Motor neuron (in vitro differentiated cells): ENCODE measurements at places on chromosomes 12 and 14.

GRCh38 chr14:97458255-97458654 is 661.1 kb downstream of the VRK1 start:
- ATAC-seq, result peak; percentile 53

DNA sequence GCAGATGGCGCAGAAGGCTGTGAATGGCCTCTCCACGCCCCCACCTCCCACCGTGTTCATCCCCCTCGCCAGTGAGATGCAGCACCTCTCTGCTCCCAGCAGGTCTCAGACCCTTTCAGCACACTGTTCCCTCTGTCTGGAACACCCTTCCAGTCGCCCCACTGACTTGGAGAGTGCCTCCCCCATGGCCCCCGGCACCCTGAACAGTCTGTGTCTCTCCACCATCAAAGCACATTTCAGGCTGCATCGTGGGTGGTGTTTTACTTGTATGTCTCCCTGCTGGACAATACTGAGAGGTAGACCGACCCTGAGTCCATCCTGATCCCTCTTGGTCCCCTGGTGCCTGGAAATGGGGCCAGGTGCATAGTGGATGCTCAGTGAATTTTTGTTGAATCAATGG is 34.9 kb downstream of the CACNA2D4 start:
- no peak for ATAC-seq

GRCh38 chr14:64080452-64080851 is 213.7 kb downstream of the ESR2 start:
- no peak for ATAC-seq

DNA sequence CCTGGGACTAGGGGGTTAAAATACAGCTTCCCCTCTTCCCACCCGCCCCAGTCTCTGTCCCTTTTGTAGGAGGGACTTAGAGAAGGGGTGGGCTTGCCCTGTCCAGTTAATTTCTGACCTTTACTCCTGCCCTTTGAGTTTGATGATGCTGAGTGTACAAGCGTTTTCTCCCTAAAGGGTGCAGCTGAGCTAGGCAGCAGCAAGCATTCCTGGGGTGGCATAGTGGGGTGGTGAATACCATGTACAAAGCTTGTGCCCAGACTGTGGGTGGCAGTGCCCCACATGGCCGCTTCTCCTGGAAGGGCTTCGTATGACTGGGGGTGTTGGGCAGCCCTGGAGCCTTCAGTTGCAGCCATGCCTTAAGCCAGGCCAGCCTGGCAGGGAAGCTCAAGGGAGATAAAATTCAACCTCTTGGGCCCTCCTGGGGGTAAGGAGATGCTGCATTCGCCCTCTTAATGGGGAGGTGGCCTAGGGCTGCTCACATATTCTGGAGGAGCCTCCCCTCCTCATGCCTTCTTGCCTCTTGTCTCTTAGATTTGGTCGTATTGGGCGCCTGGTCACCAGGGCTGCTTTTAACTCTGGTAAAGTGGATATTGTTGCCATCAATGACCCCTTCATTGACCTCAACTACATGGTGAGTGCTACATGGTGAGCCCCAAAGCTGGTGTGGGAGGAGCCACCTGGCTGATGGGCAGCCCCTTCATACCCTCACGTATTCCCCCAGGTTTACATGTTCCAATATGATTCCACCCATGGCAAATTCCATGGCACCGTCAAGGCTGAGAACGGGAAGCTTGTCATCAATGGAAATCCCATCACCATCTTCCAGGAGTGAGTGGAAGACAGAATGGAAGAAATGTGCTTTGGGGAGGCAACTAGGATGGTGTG is 1.9 kb downstream of the GAPDH start:
- no peak for ATAC-seq

GRCh38 chr14:54425068-54425467 is 16.1 kb downstream of the CNIH1 start:
- ATAC-seq, result no peak

DNA sequence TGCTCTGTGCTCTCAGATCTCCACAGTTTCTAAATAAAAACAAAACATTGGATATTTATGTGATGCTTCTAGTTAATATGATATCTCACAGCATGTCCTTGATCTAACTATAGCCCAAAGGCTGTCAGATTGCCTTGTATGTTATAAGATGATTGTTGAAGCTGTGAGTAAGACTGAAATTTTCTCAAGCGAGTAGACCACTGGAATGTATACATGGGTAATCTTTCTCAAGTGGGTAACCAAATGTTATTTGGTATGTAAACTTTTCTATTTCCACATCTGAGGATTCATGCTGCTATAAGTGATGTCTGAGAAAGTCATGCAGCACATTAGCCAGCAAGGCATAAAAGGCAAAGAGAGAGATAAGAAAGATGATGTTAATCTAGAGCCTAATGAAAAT is 886.7 kb downstream of the NRXN3 start:
- no peak for ATAC-seq

DNA sequence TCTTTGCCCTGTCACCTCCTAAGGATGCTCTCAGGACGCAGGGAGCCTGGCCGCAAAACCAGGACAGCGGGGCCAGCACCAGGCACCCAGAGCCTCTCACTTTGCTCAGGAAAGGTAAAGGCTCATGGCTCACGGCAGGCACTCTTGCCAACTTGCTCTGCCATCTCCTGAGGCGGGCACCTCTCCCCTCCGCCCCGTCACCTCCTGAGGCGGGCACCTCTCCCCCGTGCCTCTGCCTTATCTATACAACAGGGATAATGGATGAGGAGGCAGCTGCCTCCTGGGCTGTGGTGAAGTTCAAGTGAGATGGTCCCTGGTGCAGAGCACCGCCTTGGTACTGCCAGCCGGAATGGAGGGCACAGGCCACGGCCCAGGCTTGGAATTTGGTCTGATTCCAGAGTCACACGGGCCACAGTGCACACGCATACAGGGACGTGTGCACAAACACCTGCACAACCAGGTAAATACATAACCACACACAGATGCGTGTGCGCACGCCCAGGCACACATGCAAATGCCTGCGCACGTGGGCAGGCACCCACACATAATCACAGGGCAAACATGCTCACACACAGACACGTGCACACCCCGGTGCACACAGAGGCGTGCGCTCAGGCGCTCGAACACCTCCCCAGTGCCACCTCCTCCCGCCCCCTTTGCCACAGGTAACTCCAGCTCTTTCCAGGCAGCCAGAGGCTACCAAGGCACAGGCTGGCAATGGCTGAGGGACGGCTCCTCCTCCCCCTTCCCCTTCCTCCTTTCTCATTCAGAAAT is 11.6 kb downstream of the DEGS2 start:
- ATAC-seq, result no peak

DNA sequence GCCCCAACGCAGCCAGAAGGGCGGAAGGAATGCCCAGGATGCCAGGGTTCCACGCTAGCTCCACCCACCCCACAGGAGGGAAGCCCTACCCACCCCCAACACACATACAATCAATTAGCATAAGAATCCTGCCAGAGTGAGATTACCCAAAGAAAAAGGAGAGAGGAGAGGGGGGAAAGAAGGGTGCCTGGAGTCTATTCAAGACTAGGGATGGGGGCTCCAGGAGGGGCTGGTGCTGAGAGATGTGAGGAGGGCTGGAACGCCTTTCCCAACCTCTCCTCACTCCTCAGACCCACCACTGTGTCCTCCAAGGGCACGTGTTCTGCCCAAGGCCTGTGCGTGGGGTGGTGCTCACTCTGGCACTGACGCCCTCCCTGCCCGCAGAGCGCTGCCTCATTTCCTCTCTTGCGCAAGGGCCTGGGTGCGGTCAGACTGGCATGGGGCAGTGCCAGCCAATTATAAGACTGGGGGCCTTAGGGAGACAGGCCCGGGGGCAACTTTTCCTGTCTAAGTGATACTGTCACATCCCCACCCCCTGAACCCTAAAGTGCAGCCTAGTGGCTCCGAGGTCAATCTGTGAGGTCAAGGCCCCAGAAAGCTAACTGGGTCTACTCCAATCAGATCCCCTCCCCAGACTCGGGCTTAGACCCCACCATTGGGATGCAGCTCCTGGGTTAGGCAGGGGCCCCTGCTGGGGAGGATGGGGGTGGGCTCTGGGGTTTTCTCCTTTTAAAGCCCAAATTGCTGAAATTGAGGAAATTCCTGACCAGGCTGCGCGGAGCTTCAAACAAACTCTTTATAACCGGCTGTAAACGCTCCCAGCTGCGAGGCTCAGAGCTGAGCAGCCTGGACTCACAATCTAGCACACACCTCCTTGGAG is 10.2 kb upstream of the ITGB7 start:
- ATAC-seq, result no peak

DNA sequence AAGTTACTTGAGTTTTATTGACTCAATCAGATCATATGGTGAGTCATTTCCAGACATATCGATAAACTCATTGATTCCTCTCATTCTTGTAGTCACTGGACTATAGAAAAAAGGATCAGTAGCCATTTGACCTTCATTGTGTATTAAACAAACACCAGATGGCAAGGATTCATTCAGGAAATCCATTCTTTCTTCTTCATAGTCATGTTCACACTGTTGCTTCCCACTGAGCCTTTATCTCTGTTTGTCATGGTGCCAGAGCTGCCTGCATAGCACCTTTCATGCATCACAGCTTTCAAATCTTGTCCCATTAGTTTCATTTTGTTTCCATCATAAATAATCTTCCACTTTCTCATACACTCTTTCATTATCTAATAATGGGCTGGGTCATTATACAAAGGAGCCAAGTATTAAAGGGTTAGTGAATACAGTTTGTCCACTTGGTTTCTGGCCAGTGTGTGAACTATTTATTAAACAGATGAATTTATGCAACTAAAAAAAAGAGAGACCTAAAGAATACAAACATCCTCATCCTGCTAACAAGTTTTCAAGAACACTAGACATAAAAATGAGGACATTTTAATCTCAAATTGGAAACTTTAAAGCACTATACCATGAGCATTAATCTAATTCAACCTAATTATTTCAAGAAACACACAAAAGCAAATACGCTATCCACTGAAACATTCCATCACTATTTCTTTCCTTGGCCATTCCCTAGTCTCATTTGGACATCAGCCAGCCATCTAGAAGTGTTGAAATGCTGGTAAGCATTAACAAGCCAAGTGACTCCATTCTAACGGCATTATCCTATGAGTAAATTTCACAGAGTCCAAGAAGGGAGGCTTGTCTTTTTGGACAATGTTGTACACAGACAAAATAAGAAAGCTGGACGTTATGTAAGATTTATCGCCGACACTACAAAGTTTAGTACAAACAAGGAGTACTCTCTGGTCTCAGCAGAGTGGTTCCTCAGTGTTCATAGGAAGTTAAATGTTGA is 476.5 kb downstream of the FOXG1 start:
- peak; percentile 64 for ATAC-seq

- ATAC-seq, result no peak
These were observed 12.4 kb downstream of the LRRC10 start for GRCh38 chr12:69598174-69598753.

- ATAC-seq, result no peak
These were observed 7.1 kb upstream of the KRT84 start for GRCh38 chr12:52392465-52393007.

GRCh38 chr14:94382099-94382715 is 6.2 kb downstream of the SERPINA1 start:
- ATAC-seq, result no peak

- no peak for ATAC-seq
These were observed 5.7 kb upstream of the SERPINA1 start for GRCh38 chr14:94394025-94394493.
